Sigmoid colon (tissue), 7 donors: ENCODE measurements at places on chromosomes 3 and 15. TPM values are rescaled to one million over a fixed set of nuclear protein-coding genes. Genes with fewer than 3 reads are reported as not detected.
A peak's percentile ranks its signal among the peaks of the same experiment; 100 is the strongest.

GRIP2 gene
- 0.68 TPM for total RNA-seq

DNA sequence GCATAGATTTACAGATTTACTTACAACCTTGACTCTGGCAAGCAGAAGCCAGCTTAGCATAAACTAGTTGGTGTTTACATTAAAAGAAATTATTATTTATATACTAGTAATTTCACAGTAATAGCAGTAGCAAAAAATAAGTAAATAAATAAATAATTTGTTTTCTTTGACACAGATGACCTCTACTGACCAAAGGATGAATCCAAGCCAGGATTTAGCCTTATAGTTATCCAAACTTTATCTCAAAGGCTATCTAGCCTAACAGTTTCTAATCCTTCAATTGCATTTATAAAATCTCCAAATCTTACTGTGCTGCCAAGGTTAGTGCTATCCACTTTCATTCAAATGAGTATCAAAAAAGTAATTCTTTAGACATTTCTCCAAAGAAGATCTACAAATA lies 64.3 kb downstream of the FRMD5 start:
- no peak overlapping the region for H3K4me3 ChIP-seq
- no peaks in the 10 kb centered on the region for H3K27me3 ChIP-seq
- no peak overlapping the region for H3K27ac ChIP-seq
- DNase-seq = no peak
- H3K36me3 ChIP-seq = no peaks in the 10 kb centered on the region

GRCh38 chr15:77856705-77857346 lies 220.7 kb downstream of the TBC1D2B start:
- DNase-seq = peak; percentile 24
- no peaks in the 10 kb centered on the region for H3K36me3 ChIP-seq
- no peak overlapping the region for H3K27ac ChIP-seq
- no peaks in the 10 kb centered on the region for H3K27me3 ChIP-seq
- no peaks in the 10 kb centered on the region for H3K4me1 ChIP-seq

DNA sequence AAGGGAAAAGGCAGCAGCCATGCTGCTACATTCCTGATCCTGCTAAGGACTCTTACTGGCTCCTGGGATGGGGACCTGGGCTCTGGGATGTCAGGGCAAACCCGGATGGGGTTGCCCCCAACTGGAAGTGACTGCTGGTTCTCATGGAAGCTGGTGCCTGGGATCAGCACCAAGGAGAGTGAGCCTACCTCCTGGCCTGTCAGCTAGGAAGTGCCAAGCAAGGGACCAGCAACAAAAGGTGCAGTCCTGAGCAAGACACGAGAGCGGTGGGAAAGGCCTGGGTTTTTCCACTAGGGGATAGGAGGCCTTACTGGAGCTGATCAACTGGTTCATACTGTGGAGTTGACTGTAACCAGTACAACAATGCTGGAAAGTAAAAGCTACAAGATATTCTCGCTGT lies 47.9 kb upstream of the SYNM start:
- no peaks in the 10 kb centered on the region for H3K27me3 ChIP-seq
- H3K4me1 ChIP-seq = peaks cover 21% of the 10 kb centered on the region
- H3K36me3 ChIP-seq = no peaks in the 10 kb centered on the region
- no peak for DNase-seq
- H3K27ac ChIP-seq = peak overlapping the region; percentile 15
- H3K4me3 ChIP-seq = no peak overlapping the region

COMMD2 gene
- total RNA-seq = 19.1 TPM

CHDH gene
- 1.8 TPM for total RNA-seq

XCR1 gene
- total RNA-seq = not detected

- peaks cover 15% of the 10 kb centered on the region for H3K4me1 ChIP-seq
- no peaks in the 10 kb centered on the region for H3K27me3 ChIP-seq
- no peak overlapping the region for H3K27ac ChIP-seq
- no peak overlapping the region for H3K4me3 ChIP-seq
- H3K36me3 ChIP-seq = no peaks in the 10 kb centered on the region
Measured at GRCh38 chr3:53159156-53160060, 1.6 kb upstream of the PRKCD start.

PCLAF gene
- total RNA-seq = not detected

- H3K4me1 ChIP-seq = no peaks in the 10 kb centered on the region
- no peak for DNase-seq
- no peaks in the 10 kb centered on the region for H3K27me3 ChIP-seq
- H3K36me3 ChIP-seq = no peaks in the 10 kb centered on the region
- H3K27ac ChIP-seq = no peak overlapping the region
Measured at GRCh38 chr15:40232625-40233070, 6.2 kb upstream of the PAK6 start.

CACNA2D3 gene
- 10.2 TPM for total RNA-seq

ZCWPW2 gene
- total RNA-seq = 1.2 TPM

DNA sequence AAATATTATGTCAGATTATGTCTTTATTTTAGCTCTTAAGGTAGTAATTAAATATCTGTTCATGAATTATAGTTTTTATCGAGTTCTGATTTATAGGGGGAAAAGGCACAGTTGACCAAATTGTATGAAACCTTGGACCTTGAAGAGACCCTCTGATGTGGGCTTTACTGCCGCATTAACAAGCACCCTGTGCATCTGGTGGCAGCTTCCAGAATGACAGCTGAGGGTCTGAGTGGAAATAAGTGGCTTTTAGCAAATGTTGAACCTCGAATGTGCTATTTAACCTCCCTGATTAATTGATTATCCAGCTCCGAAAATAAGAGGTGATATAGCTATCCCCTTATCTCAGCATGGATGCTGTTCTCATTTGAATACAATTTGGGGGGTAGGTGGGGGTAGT lies 87.0 kb downstream of the TMEM108 start:
- no peak overlapping the region for H3K27ac ChIP-seq
- no peaks in the 10 kb centered on the region for H3K27me3 ChIP-seq
- H3K36me3 ChIP-seq = no peaks in the 10 kb centered on the region
- H3K4me1 ChIP-seq = no peaks in the 10 kb centered on the region

DNA sequence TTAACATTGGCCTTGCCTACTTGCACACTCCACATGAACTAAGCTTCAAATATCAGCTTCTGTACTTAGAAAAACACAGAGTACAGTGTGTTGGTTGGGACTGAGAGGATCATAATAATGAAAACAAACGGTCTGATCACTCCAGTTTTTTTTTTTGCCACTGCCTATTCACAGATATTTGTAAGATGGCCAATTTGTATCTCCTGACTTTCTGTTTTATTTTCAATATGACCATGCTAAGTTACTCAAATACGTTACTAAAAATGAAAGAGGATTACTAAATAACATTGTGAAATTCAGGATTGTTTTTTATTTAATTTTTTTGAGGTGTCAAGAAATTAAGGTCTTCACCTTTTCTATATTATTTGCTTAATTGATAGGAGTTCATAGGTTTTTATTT lies 595.1 kb downstream of the TUSC7 start:
- H3K4me1 ChIP-seq = no peaks in the 10 kb centered on the region
- no peak for DNase-seq
- H3K27ac ChIP-seq = no peak overlapping the region
- H3K36me3 ChIP-seq = no peaks in the 10 kb centered on the region
- no peak overlapping the region for H3K4me3 ChIP-seq
- no peaks in the 10 kb centered on the region for H3K27me3 ChIP-seq

- H3K27ac ChIP-seq = no peak overlapping the region
- no peaks in the 10 kb centered on the region for H3K36me3 ChIP-seq
- no peaks in the 10 kb centered on the region for H3K27me3 ChIP-seq
- H3K4me3 ChIP-seq = no peak overlapping the region
Measured at GRCh38 chr3:3551981-3552380, 247.2 kb upstream of the LRRN1 start.

C3orf49 gene
- not detected for total RNA-seq

GMNC gene
- not detected for total RNA-seq

DNA sequence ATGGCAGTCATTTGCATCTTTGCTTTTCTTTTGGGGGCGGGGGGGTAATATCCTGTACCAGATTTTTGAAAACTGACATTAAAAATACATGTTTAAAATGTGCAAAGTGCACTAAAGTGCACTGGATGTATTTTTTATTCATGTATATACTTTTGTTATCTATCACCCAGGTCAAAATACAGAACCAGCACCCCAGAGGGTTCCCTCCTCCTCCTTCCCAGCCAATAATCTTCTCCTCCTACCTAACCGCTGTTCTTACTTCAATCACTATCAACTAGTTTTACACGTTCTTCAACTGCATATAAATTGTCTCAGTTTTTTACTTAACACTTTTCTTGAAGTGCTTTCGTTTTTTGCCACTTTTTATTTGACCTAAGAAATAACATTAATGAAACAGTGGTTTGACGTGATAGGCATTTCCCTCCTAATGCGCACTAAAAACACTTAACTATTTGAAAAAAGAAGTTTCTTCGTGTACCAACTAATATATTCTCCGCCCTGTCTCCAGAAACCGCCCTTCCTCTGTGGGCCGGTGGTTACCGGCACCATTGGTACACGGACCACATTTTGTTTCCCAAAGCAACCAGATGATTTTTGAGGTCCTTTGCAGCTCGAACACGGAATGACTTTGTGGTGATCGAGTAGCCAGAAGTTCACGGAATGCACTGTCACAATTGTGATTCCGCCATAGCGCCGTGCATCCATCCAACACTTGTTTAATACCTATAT lies 836 bp upstream of the AKAP13 start:
- peak overlapping the region; percentile 65 for H3K4me3 ChIP-seq
- H3K4me1 ChIP-seq = no peaks in the 10 kb centered on the region
- no peaks in the 10 kb centered on the region for H3K36me3 ChIP-seq
- peak overlapping the region; percentile 96 for H3K27ac ChIP-seq
- H3K27me3 ChIP-seq = no peaks in the 10 kb centered on the region

DNA sequence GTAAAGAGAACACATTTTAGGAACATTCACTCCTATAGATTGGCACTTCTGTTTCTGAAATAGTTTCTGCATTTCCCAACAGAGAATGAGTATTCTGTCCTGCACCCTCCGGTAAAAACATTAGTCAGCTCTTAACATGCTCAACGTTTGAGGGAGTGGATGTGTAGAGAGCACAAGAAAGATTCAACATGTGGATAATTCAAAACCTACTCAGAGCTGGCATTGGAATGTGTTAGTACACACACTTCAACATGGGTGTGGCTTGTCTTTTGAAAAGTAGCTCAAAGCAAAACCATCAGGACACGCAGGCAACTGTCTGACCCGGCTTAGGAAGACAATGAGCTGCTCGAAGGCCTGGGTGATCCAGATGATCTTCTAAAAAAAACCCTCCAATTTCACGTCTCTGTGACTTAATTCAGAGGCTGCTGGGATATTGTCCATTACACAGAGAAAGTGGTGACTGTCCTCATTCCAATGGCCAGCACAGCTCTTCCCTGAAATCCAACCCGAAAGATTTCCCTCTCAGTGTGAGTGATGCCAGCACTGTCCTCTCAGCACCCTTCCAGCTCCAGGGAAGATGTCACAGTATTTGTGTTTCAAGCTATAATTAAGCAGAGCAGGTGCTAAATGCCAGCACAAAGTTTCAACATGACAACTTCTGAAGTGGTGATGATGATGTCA lies 18.1 kb downstream of the FBN1 start:
- no peaks in the 10 kb centered on the region for H3K27me3 ChIP-seq
- H3K4me1 ChIP-seq = no peaks in the 10 kb centered on the region
- no peak for DNase-seq
- H3K4me3 ChIP-seq = no peak overlapping the region
- H3K36me3 ChIP-seq = no peaks in the 10 kb centered on the region
- H3K27ac ChIP-seq = peak overlapping the region; percentile 19

DNA sequence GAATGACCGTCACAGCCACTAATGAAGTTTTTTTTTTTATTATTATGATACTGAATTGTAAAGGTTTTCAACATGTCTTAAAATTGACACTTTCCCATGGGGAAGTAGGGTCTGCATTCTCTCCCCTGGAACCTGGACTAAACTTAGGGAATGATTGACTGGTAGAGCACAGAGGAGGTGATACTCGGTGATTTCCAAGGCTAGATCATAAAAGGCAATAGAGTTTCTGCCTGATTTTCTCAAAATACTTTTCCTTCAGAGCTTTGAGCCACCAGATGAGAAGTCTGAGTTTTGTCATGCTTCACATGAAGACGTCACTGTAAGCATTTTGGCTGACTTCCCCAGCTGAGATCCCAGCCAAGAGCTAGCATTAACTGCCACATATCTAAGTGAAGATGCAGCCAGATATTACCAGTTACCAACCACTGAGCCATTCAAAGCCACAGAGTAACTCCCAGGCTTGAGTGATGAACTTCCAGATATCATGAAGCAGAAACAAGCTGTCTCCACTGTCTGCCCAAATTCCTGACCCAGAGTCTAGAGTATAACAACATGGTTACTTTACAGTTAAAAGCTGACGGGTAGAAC lies 105.8 kb downstream of the LSAMP start:
- no peaks in the 10 kb centered on the region for H3K36me3 ChIP-seq
- peak; percentile 86 for DNase-seq
- peaks cover 12% of the 10 kb centered on the region for H3K4me1 ChIP-seq
- no peaks in the 10 kb centered on the region for H3K27me3 ChIP-seq
- H3K27ac ChIP-seq = peak overlapping the region; percentile 67

C15orf62 gene
- total RNA-seq = not detected

GRCh38 chr15:83312071-83312470 lies 27.6 kb upstream of the BNC1 start:
- no peaks in the 10 kb centered on the region for H3K4me1 ChIP-seq
- no peak for DNase-seq
- no peaks in the 10 kb centered on the region for H3K27me3 ChIP-seq
- no peak overlapping the region for H3K27ac ChIP-seq

GRCh38 chr3:159356606-159357005 lies 554.8 kb downstream of the MFSD1 start:
- DNase-seq = no peak
- no peaks in the 10 kb centered on the region for H3K27me3 ChIP-seq
- no peak overlapping the region for H3K4me3 ChIP-seq
- H3K36me3 ChIP-seq = no peaks in the 10 kb centered on the region

GRCh38 chr3:142498397-142499180 lies 50.8 kb upstream of the XRN1 start:
- peaks cover 4% of the 10 kb centered on the region for H3K4me1 ChIP-seq
- H3K4me3 ChIP-seq = no peak overlapping the region
- H3K36me3 ChIP-seq = no peaks in the 10 kb centered on the region
- no peak for DNase-seq
- H3K27me3 ChIP-seq = no peaks in the 10 kb centered on the region
- no peak overlapping the region for H3K27ac ChIP-seq

GRCh38 chr3:23152989-23153388 lies 50.1 kb upstream of the UBE2E2 start:
- H3K36me3 ChIP-seq = no peaks in the 10 kb centered on the region
- H3K4me1 ChIP-seq = no peaks in the 10 kb centered on the region
- H3K27ac ChIP-seq = no peak overlapping the region
- H3K27me3 ChIP-seq = no peaks in the 10 kb centered on the region

CLSTN2 gene
- 6.8 TPM for total RNA-seq

- peak overlapping the region; percentile 95 for H3K27ac ChIP-seq
- H3K4me3 ChIP-seq = peak overlapping the region; percentile 99
- no peaks in the 10 kb centered on the region for H3K36me3 ChIP-seq
- peaks cover 54% of the 10 kb centered on the region for H3K4me1 ChIP-seq
- H3K27me3 ChIP-seq = no peaks in the 10 kb centered on the region
Measured at GRCh38 chr3:66499881-66500575, 794 bp downstream of the LRIG1 start.
